Hematopoietic multipotent progenitor cell treated with erythropoietin and hydrocortisone succinate and interleukin-3 and kit ligand, for 4 days (in vitro differentiated cells): ENCODE measurements at places on chromosomes 1 and 21.

DNA sequence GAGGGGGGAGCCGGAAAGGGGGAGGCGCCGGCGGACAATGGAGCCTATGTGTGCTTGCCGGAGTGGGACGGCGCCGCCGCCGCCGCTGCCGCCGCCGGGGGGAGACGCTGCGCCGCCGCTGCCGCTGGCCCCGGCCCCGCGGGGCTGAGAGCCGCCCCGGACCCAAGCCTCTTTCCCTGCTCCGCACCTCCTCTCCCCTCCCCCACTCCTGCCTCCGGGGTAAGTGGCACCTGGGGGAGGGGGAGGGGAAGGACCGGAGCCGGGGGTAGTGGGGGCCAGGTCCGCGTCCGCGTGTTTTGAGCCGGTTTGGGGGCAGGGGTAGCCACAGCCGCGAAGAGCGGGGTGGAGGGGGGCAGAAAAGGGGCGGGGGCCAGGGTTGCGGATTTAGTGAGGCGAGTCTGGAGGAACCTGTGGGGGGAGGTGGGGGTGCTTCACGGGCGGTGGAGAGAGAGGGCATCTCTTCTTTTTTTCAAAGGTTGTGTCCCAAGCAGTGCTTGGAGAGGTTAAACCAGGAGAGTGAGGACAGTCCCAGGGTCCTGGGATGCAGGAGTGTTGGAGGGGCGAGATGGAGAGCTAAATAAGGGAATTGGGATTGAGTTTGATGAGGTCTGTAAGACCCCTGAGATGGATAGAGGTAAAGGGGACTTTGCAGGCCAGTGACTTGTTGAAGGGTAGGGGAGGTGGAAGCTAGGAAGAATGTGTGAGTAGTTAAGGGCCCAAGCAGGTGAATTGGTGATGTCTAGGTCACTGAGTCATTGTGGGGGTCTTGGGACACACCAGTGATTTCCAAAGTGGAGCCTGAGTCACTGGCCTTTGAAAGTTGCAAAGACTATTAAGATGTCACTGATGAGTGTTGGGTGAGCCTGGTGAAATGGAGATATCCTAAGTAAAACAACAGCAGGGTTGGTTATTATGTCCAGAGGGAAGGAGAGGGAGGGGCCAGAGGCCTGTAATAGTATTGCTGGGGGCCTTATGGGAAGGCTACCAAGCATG lies 59.1 kb downstream of the BCL9 start:
- DNase-seq = peak; percentile 7

DNA sequence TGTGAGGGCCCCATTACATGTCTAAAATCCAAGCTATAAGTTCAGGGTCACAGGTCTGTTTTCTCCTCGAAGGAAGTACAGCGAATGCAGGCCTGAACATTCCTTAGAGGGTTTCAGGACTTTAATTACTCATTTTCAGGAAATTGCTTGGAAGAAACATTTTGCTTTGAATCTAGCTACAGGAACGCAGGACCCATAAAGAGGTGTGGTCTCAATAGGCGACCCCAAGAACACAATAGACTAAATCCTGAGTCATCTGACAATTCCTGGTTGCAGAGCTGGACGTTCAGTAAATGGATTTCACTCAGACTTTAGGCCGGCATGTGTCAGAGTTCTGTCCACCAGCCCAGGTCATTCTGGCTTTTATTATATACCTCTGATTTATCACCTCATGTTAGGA lies 1.0 kb upstream of the ERG start:
- DNase-seq = no peak

GRCh38 chr1:6002714-6003501 lies 10.7 kb upstream of the NPHP4 start:
- no peak for DNase-seq

DNA sequence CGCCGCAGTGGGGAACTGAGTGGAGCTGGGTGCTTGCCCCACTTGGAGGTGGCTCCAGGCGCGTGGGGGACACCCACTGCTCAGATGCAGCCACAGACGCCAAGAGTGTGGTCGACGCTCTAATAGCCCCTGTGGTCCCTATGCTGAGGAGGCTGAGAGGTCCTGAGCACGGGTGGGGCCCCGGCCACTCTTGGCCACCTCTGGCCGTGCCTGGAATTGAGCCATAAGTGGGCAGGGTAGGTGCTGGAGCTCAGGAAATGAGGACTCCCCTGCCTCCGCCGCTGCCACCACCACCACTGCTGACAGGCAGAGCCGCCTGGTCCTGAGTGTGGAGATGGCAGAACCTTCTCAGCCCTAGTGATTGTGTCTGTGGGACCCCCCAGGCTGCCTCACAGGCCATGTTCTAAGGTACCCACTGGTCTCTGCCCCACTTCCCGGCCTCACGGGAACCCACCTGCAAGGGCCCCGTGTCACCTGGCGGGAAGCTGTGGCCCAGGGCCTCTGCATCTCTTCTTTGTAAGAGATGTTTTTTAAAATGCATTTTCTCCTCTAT lies 34.6 kb upstream of the DIP2A start:
- DNase-seq = no peak

- no peak for DNase-seq
These were observed 31.3 kb downstream of the FCRL5 start for GRCh38 chr1:157521056-157521455.

DNA sequence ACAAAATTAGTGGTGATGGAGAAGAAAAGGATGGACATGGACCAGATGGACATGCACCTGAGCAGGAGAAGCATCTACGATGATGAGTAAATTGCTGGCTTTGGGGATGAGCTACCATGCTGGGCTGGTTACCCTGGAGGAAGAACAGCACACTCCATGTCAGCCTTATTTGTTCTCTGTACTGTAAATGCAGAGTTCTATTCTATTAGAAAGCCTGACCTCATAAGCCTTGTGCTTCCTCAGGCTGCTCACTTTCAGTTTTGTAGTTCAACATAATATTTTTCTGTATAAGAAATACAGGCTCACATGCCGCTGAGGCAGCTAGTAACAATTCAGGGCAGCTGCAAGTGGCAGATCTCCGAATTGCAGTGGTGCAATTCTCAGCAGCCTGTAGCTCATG lies 249.6 kb downstream of the PLA2G4A start:
- DNase-seq = no peak

DNA sequence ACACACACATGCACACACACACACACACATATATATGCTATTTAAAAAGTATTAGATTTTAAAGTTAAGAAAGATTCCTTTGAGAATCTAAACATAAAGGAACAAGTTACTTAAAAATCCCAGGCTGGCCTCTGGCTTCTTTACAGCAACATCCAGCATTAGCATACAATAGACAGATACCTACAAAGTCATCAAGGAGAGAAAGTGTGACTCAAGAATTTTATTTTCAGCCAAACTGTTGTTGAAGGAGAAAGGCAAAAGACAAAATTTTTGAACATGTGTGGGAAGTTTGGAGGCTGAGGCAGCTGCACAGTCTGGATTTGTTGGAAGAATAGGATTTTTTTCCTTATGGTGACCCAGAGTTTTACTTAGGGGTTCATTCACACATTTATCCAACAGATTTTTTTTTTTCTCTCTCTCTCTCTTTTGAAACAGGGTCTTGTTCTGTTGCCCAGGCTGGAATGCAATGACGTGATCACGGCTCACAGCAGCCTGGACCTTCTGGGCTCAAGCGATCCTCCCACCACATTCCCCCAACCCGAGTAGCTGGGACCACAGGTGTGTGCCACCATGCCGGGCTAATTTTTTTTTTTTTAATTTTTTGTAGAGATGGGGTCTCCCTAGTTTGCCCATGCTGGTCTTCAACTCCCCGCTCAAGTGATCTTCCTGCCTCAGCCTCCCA lies 24.0 kb upstream of the SPOCD1 start:
- DNase-seq = no peak

GRCh38 chr1:70169018-70169839 lies 36.1 kb downstream of the LRRC40 start:
- DNase-seq = no peak

- no peak for DNase-seq
These were observed 61.7 kb downstream of the XCL2 start for GRCh38 chr1:168482106-168482505.

GRCh38 chr21:38140207-38140903 lies 116.4 kb upstream of the KCNJ15 start:
- DNase-seq = peak; percentile 10

DNA sequence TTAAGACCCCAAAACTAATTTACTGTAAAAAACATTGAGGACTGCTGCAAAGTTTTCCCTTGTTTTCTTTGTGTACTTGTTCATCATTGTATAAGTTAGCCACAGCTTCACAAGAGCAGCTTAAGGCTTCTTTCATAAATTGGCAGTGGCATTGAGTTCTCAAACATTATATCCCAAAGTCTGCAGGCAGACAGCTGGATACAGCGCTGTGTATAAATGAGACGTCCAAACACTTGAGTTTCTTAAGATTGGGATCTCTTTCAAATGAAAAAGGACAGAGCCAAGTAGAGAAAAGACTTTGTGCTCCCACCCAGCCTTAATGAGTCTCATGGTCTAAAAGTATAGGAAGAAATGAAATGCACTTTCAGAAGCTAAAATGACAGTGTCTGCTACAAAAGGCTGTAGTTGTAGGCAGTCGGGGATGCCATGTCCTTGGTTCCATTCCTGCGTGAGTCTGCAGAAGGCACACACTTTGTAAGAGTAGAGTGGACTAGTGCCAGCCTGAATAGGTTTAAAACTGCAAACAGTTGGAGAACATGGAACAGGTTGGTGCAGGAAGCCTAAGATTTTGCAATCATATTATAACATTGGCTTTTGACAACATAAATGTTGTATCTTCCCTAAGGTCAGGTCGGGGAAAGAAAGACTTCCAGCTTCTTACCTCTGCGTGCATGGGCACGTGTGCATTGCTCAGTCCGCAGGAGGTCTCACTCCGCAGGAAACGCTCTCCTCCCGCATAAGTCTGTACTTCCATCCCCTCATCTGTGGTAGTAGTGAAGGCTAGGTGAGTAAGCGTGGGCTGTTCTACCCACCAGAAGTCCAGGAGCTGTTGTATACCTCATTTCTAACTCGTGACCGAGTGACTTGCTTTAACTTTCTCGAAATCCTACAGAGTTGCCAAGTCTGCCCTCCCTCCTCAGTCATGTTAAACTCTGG lies 94.4 kb downstream of the CD247 start:
- DNase-seq = no peak

GRCh38 chr1:7402548-7402850 lies 368.6 kb upstream of the VAMP3 start:
- DNase-seq = no peak
